ENCODE measurements at places on chromosomes 16 and 17. TPM values are rescaled to one million over a fixed set of nuclear protein-coding genes. Genes with fewer than 3 reads are reported as not detected.

The DPEP1 gene
- not detected for total RNA-seq

The PRR35 gene
- total RNA-seq, result not detected

The EARS2 gene
- total RNA-seq, result 10.0 TPM

The KIF18B gene
- not detected for total RNA-seq

The KRTAP3-2 gene
- not detected for total RNA-seq

The ADGRG3 gene
- total RNA-seq, result 0.99 TPM

The SULT1A4 gene
- 1.0 TPM for total RNA-seq

The ARL5C gene
- not detected for total RNA-seq

The SRCIN1 gene
- 0.52 TPM for total RNA-seq

The CLEC18A gene
- total RNA-seq, result 1.8 TPM

The FBXL19 gene
- total RNA-seq, result 12.6 TPM

The RASL10B gene
- total RNA-seq, result 0.50 TPM

All from T-helper 17 cell (primary cell).